ENCODE measurements at places on chromosomes 4 and X. TPM values are rescaled to one million over a fixed set of nuclear protein-coding genes. Genes with fewer than 3 reads are reported as not detected.

TMEM271 gene
- 11.6 TPM for total RNA-seq

PFKFB1 gene
- 0.25 TPM for total RNA-seq

GPR173 gene
- 26.1 TPM for total RNA-seq

POU4F2 gene
- total RNA-seq, result not detected

CXCL3 gene
- total RNA-seq, result not detected

ANOS1 gene
- 23.4 TPM for total RNA-seq

AFAP1 gene
- total RNA-seq, result 52.6 TPM

GPC4 gene
- 4.7 TPM for total RNA-seq

GUCY1A1 gene
- total RNA-seq, result 109 TPM

CNGA1 gene
- 0.25 TPM for total RNA-seq

HS6ST2 gene
- 6.6 TPM for total RNA-seq

UGT8 gene
- 4.9 TPM for total RNA-seq

LYAR gene
- total RNA-seq, result 6.4 TPM

UCP1 gene
- total RNA-seq, result 0.25 TPM

CT47B1 gene
- total RNA-seq, result not detected

ENPEP gene
- total RNA-seq, result 1.7 TPM

CXCL11 gene
- not detected for total RNA-seq

GPR50 gene
- not detected for total RNA-seq

KDM6A gene
- total RNA-seq, result 31.7 TPM

TAPT1 gene
- total RNA-seq, result 80.4 TPM

PNMA6A gene
- 13.5 TPM for total RNA-seq

MAGEA2B gene
- total RNA-seq, result not detected

DMRTC1 gene
- not detected for total RNA-seq

COX7B2 gene
- total RNA-seq, result not detected

PLA2G12A gene
- total RNA-seq, result 20.4 TPM

RBMXL3 gene
- not detected for total RNA-seq

UGT2B15 gene
- total RNA-seq, result not detected

EDNRA gene
- total RNA-seq, result 5.4 TPM

RS1 gene
- total RNA-seq, result not detected

TRO gene
- 61.0 TPM for total RNA-seq

EXOSC9 gene
- total RNA-seq, result 18.4 TPM

CITED1 gene
- total RNA-seq, result 3.2 TPM

ALG13 gene
- 45.2 TPM for total RNA-seq

NAA11 gene
- not detected for total RNA-seq

SPACA5 gene
- total RNA-seq, result 0.25 TPM

PNPLA4 gene
- total RNA-seq, result 4.4 TPM

IL2 gene
- not detected for total RNA-seq

XAGE2 gene
- not detected for total RNA-seq

MAGEE1 gene
- 12.0 TPM for total RNA-seq

EMCN gene
- 2.5 TPM for total RNA-seq

STBD1 gene
- 0.74 TPM for total RNA-seq

DKK2 gene
- 2.7 TPM for total RNA-seq

CFAP99 gene
- not detected for total RNA-seq
